Hindlimb muscle (tissue), 1 donor: ENCODE measurements at places on chromosomes 12 and 14. TPM values are rescaled to one million over a fixed set of nuclear protein-coding genes. Genes with fewer than 3 reads are reported as not detected.

The MPHOSPH9 gene
- 19.3 TPM for polyA plus RNA-seq

The ZC2HC1C gene
- polyA plus RNA-seq = 2.0 TPM

GRCh38 chr14:93591506-93591905 is 160.8 kb downstream of the UNC79 start:
- no peak for DNase-seq

GRCh38 chr14:30573226-30573814 is 14.4 kb downstream of the G2E3 start:
- no peak for DNase-seq

DNA sequence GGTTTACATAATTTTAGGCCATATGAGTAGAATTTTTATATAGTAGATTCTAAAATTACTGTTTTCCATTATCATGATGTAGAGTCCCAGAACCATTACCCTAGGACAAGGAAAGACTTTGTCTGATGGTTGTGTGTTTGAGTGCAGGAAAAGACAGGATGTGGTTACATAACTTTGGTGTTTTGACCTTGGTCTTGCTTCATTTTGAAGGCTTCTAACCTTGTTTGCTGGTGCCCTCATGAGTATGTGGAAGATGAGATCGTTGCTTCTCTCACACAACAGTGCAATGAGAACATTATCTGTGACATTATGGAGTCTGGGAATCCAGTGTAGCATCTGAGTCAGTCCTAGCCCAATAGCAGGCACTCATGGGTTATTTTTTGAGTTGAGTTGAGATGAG is 106.2 kb downstream of the IGF1 start:
- no peak for DNase-seq

DNA sequence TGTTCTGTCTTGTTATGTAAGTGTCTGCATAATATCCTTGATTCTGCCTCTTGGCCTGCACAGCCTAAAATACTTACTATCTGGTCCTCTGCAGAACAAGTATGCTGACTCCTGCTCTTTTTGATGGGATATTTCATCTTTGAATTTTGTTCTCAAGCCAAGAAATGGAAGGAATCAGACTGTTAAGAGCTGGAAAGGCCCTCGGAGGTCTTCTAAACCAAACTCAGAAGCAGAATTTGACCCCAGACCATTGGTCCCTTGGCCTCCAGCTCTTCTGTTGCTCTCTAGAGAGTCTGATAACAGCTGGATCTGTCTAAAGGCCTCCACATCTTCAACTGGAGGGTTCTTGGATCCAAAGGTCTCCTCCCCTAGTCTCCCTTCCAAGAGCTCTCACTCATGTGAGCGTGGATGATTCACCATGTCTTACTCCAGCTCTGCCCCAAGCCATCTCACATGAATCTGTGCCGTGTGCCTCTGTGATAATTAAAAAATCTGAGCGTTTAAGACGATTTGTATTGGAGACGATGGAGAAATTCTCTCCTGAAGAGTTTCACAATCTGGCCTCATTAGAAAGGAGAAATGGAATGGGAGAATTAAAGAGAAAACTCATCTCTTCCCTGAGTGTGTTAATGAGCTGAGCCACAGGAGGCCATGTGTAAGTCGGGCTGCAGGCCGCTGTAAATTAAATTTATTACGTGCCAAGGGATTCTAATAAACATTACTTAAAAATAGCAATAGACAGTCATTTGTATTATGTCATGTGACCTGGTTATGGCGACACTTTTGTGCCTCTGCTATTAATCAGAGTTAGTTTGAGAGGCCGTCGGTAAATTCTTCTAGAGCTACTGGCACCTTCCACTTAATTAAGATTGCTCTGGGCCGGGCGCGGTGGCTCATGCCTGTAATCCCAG is 15.4 kb upstream of the PRIMA1 start:
- DNase-seq = no peak

- peak; percentile 80 for DNase-seq
Measured at GRCh38 chr12:43113135-43113534, 438.9 kb downstream of the ADAMTS20 start.

DNA sequence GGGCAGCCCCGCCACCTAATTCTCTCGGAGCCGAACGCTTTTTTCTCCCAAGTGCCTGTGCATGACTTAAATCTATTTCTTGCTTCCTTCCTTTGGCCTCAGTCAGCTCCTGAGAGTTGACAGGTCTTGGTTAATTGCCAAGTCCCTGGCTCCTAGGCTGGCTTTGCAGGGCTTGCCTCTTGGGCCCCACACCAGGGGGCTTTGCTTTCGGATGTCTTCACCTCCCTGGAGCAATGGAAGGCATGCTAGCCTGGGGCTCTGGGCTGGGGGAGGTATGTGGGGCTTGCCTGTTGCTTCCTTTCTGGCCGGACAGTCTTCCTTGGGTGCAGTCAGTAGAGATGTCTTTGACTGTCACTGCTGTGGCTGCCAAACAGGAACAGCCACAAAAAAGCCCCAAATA is 2.2 kb upstream of the KRT80 start:
- no peak for DNase-seq
